ENCODE measurements at places on chromosomes 3 and 15.

GRCh38 chr3:87076946-87077345, 86.0 kb upstream of the VGLL3 start:
- H3K27ac ChIP-seq: no peak overlapping the region
- no peaks in the 10 kb centered on the region for H3K4me1 ChIP-seq
- no peaks in the 10 kb centered on the region for H3K36me3 ChIP-seq

- peaks cover 40% of the 10 kb centered on the region for H3K4me1 ChIP-seq
- no peak overlapping the region for H3K4me3 ChIP-seq
- H3K27ac ChIP-seq: no peak overlapping the region
- no peak for DNase-seq
- H3K27me3 ChIP-seq: no peaks in the 10 kb centered on the region
Measured at GRCh38 chr3:32978331-32978730, 26.9 kb downstream of the CCR4 start.

DNA sequence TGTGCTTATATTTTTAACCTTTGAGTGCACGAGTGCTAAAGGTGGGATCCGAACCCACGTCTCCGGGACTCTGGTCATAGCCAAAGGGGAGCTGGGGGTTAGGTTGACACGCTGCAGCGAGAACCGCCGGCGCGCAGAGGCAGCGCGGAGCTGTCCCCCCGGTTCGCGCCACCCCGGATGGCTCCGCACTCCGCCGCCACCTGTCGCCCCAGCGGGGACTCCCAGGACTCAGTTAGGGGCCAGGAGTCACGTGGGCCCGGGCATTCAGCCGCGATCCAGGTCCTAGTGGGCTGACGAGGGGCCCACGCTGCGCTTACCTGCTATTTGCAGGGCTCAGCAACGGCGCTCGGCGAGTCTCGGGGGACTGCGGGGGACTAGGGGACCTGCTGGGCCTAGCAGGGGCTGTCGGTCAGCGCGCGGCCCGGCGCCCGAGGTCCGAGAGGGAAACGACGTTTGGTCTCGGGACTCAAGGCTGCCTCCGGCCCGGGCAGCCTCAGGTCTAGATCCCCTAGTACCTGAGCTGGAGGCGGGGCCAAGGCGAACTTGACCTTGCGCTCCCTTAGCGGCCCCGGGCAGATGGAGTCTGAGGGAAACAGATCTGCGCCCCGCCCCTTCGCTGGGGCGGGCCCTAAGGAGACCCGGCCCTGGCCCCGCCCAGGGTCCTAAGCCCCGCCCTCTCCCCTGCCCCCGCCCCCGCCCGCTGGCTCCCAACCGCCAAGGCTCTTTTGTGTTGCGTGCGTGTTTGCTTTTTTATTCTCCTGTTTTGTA, at the start of gene NMNAT3:
NMNAT3 (minus strand) TSS at position 585 of the 768 bp plus-strand sequence. CDS start 50,248 bp downstream, outside the sequence.
- H3K27ac ChIP-seq: peak within 1 kb of the TSS; percentile 55
- H3K27me3 ChIP-seq: peaks cover 5% of the 10 kb centered on the region
- no peaks in the 10 kb centered on the region for H3K36me3 ChIP-seq

DNA sequence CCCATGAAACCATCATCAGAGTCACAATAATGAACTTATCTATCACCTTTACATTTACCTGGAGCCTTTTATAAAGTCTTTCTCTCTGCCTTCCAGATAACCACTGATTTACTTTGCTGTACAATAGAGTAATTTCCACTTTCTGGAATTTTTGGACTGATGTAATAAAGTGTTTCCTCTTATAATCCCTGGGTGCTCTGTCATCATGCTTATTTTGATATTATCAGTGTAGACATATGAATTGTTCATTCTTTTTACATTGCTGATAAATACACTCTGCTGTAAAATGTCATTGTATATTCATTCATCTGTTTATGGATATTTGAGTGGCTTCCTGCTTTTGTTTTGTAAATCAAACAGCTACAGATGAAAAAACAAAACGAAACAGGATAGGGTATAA, 27.0 kb upstream of the IREB2 start:
- H3K27ac ChIP-seq: no peak overlapping the region
- no peaks in the 10 kb centered on the region for H3K4me1 ChIP-seq
- H3K4me3 ChIP-seq: no peak overlapping the region
- no peak for DNase-seq
- H3K27me3 ChIP-seq: peaks cover 8% of the 10 kb centered on the region

- H3K27me3 ChIP-seq: peaks cover 7% of the 10 kb centered on the region
- no peak overlapping the region for H3K4me3 ChIP-seq
- no peak overlapping the region for H3K27ac ChIP-seq
- H3K4me1 ChIP-seq: no peaks in the 10 kb centered on the region
Measured at GRCh38 chr3:23720059-23720458, 85.7 kb upstream of the UBE2E1 start.

DNA sequence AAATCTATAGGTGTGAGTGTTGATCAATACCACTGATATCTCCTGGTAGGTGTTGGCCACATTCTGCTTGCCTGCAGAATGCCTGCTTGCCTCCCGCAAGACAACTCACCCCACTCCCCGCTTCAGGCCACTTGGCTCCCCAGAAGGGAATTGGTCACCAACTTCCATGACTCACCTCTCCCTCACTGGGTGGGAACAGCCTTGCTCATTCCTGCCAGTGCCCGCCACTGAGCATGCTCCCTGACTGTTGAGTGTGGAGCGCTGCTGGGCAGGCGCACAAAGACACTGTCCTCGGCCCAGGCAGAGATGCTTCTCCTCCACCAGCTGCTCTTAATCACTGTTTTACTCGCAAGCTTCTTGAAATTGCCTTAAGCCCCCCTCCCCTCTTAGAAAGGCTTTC, 57.3 kb upstream of the PPP2R3A start:
- H3K27ac ChIP-seq: no peak overlapping the region
- no peaks in the 10 kb centered on the region for H3K27me3 ChIP-seq
- H3K4me1 ChIP-seq: no peaks in the 10 kb centered on the region
- H3K4me3 ChIP-seq: no peak overlapping the region

- H3K36me3 ChIP-seq: no peaks in the 10 kb centered on the region
- H3K27ac ChIP-seq: no peak overlapping the region
- no peaks in the 10 kb centered on the region for H3K4me1 ChIP-seq
- H3K27me3 ChIP-seq: peaks cover 6% of the 10 kb centered on the region
- no peak overlapping the region for H3K4me3 ChIP-seq
Measured at GRCh38 chr3:120203621-120204020, 81.4 kb downstream of the GPR156 start.

DNA sequence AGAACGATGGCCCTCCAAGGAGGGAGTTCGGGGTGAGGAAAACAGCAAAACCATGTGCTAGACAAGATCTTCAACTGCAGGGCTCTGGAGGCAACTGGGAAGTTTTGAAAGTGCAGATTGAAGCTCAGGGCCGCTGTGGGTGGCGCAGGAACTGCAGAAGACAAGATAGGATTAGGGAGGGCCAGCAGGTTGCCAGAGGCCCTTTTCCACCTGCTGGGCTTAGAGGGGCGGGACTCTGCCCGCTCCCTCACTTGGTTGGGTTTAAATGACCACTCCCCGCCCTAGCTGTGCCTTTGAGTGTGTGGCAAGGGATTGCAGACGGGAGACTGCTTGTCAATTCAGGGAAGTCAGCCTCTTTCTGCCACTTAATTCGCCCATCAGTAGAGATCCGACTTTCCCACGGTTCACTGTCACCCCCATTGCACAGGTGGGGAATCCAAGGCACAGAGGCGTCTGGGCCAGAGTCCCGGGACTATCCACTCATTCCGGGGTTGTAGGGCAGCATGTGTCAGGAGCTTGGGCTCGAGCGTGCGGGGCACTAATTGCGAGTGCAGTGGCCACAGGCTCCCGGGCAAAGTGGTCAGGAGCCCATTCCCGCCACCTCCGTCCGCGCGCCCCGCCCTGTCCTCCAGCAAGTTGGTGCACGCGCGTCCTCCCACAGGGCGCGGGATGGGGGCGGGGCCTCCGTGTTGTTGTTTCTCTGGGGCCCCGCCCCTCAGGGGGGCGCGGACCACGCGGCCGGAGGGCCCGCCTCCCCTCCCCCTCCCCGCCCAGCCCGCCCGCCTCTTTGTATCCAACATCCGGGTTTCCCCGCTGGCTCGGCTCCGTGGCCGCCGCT, at the start of gene ACVR2B:
ACVR2B (plus strand) TSS at position 816 of the 838 bp plus-strand sequence. CDS start 433 bp downstream, outside the sequence.
- H3K27me3 ChIP-seq: peaks cover 7% of the 10 kb centered on the region
- peak within 1 kb of the TSS; percentile 88 for H3K27ac ChIP-seq
- peaks cover 25% of the 10 kb centered on the region for H3K4me1 ChIP-seq

DNA sequence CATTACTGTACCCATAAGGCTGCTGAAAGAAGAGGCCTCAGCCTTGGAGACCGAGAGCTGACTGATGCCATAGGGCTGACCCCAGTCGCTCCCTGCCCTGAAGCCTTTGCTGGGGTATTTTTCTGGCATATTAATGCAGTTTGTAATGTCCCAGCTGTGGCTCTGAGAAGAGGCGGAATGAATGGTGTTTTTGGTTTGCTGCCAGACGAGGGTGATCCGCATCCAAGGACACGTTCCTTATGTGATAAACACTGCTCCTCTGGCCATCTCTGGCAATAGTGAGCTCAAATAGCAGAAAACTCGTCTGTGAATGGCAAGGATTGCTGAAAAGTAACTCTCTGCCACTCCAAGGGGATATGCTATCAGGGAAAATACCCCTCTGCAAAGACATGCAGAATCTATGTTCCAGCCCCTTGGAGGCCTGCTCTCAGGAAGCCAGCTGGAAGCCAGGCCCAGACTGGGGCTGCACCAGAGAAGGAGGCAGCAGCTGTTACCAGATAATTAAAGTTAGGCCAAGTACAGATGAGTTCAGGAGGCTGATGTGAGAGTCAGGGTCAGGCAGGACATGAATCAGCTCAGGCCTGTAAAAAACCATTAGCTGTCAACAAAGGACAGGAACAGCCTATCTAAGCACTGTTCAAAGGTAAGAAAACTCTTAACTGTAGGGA, 28.9 kb upstream of the KLHL6 start:
- H3K27me3 ChIP-seq: no peaks in the 10 kb centered on the region
- H3K27ac ChIP-seq: no peak overlapping the region
- H3K36me3 ChIP-seq: peaks cover 7% of the 10 kb centered on the region
- DNase-seq: no peak
- peaks cover 41% of the 10 kb centered on the region for H3K4me1 ChIP-seq
- H3K4me3 ChIP-seq: no peak overlapping the region

GRCh38 chr15:67465196-67465952, 55.6 kb upstream of the C15orf61 start:
- no peaks in the 10 kb centered on the region for H3K27me3 ChIP-seq
- DNase-seq: no peak
- H3K4me3 ChIP-seq: no peak overlapping the region
- H3K4me1 ChIP-seq: no peaks in the 10 kb centered on the region
- no peaks in the 10 kb centered on the region for H3K36me3 ChIP-seq

DNA sequence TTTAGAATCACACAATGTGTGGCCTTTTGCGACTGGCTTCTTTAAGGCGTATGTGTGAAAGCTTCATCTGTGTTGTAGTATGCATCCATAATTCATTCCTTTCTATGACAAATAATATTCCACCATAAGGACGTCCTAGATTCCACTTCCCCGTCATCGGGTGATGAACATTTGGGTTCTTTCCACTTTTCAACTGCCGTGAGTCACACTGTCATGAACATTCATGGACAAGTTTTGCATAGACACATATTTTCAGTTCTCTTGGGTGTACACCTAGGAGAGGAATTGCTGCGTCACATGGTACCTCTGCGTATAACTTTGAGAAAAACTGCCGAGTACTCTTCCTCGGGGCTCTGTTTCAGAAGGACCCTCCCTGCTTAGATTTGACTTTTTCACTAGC, 97.3 kb downstream of the TOP2B start:
- no peak for DNase-seq
- H3K27me3 ChIP-seq: no peaks in the 10 kb centered on the region
- H3K27ac ChIP-seq: no peak overlapping the region
- H3K4me3 ChIP-seq: no peak overlapping the region
- no peaks in the 10 kb centered on the region for H3K36me3 ChIP-seq

DNA sequence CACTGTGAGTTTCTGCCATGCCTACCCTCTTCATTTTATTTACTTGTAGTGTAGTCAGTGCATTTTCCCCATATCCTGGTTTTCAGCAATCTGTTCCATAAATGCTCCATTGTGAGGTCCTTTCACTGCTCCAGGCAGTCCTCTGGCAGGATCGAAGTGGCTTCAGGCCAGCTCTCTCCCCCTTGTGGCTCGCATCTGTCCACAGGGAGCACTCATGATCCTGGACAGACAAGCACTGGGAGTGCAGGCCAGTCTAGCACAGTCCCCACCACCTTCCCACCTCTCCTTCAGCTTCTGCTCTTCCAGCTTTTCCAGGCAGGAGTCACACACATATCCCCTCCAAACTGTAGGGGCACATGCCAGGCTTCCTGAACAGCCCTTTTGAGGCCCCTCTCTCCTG, 173.6 kb downstream of the PPM1L start:
- no peak overlapping the region for H3K27ac ChIP-seq
- H3K27me3 ChIP-seq: peaks cover 23% of the 10 kb centered on the region
- no peaks in the 10 kb centered on the region for H3K4me1 ChIP-seq
- no peak for DNase-seq
- H3K36me3 ChIP-seq: no peaks in the 10 kb centered on the region

- H3K27me3 ChIP-seq: peaks cover 2% of the 10 kb centered on the region
- no peak overlapping the region for H3K4me3 ChIP-seq
- no peak overlapping the region for H3K27ac ChIP-seq
- peaks cover 35% of the 10 kb centered on the region for H3K4me1 ChIP-seq
- DNase-seq: no peak
- peaks cover 7% of the 10 kb centered on the region for H3K36me3 ChIP-seq
Measured at GRCh38 chr3:71311661-71312046, 271.9 kb downstream of the FOXP1 start.

DNA sequence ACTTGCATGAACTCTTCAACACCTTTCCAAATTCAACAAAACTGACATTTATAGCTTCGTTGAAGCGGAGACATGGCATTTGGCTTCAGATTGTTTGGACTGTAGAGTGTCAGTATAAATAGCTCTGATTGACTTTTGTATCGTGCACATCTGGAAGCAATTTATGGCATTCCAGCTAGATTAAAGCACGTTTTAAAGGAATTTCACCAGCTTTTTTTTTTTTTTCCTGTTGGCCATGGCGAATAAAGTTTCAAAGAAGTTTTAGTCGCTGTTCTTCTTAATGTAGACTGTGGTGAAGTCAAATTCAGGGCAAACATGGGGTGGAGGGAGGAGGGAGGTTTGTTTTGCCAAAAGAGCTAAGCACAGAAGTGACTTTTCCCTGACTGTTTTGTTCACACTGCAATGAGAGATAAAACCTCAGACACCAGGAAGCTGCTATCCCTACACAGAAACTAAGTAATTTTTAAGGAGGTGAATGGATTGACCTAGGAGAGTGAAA, 391.0 kb upstream of the RARB start:
- no peak overlapping the region for H3K27ac ChIP-seq
- no peaks in the 10 kb centered on the region for H3K27me3 ChIP-seq
- H3K4me3 ChIP-seq: no peak overlapping the region
- no peaks in the 10 kb centered on the region for H3K4me1 ChIP-seq
- DNase-seq: no peak

Measured in activated CD4-positive, alpha-beta T cell treated with anti-CD3 and anti-CD28 coated beads, Interleukin-2, amount 10 ng/mL, durations not matched to agents 7 days and 5 days (primary cell).